Dermis microvascular lymphatic vessel endothelial cell (primary cell): ENCODE measurements at places on chromosomes 3 and 15.
A peak's percentile ranks its signal among the peaks of the same experiment; 100 is the strongest.

- no peak for DNase-seq
Measured at GRCh38 chr15:101765772-101766456, 37.4 kb upstream of the OR4F6 start.

- no peak for DNase-seq
Measured at GRCh38 chr3:43790060-43790459, 99.3 kb downstream of the ABHD5 start.

- DNase-seq = peak; percentile 95
Measured at GRCh38 chr3:194265505-194265892, 85.6 kb downstream of the CPN2 start.

DNA sequence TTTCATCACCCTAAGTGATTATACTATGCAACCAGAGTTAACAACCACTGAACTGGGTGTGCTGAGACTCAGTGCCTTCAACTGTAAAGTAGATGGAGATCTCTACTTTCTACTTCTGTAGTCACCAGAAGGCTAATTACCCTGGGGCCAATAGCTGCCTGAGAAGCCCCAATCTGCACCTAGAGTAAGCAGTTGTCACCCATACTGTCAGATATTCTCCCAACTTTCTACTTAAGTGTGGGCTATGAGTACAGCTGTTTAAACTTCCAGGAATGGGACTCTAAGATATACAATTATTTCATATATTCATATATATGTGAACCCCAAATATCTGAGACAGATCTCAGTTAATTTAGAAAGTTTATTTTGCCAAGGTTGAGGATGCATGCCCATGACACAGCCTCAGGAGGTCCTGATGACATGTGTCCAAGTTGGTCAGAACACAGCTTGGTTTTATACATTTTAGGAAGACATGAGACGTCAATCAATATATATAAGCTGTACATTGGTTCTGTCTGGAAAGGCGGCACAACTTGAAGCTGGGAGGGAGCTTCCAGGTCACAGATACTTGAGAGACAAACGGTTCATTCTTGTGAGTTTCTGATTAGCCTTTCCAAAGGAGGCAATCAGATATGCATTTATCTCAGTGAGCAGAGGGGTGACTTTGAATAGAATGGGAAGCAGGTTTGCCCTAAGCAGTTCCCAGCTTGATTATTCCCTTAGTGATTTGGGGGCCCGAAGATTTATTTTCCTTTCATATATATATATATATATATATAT is 41.9 kb downstream of the CCNL1 start:
- DNase-seq = no peak

GRCh38 chr3:10926256-10926810 is 66.2 kb upstream of the SLC6A1 start:
- no peak for DNase-seq

GRCh38 chr15:73239564-73240215 is 129.1 kb downstream of the HCN4 start:
- DNase-seq = peak; percentile 9

DNA sequence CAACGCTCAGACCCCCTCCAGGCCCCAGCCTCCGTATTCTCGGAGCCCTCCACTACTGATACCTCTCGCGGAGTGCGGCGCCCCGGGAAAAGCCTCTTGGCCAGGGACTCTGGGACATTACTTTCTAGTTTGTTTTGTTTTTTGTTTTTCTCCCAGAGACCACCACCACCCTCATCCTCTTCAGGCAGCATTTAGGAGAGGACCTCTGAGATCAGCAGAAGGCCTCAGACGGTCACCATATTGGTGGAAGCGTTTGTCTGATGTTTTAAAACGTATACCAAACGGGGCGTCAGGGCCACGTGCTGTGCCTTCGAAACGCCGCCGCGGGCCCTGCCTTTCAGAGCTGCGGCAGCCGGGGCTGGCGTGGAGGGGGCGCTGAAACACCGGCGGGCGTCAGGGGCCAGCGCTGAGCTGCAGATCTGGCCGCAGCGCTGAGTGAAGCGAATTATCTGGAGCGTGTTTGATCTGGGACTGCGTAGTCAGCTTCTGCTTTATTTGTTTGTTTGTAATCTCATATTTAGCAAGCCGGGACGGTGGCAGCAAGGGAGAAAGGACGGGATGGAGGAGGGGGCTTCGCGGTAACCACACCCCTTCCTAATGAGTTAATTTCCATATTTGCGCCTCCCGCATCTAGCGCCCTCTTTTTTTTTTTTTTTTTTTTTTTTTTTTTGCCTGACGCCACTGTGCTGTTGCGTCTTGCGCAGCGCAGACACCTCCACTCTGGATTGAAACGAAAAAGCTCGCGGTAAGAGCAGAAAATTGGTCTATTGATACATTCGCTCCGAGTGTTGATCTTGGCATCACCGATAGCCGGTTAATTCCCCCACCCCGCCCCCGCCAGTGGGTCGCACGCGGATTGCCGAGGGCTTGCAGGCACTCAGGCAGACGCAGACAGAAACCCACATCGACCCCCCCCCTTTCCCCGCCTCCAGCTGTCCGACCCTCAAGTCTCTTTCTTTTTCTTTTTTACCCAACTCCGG is 14.9 kb downstream of the SOX2 start:
- DNase-seq = no peak

DNA sequence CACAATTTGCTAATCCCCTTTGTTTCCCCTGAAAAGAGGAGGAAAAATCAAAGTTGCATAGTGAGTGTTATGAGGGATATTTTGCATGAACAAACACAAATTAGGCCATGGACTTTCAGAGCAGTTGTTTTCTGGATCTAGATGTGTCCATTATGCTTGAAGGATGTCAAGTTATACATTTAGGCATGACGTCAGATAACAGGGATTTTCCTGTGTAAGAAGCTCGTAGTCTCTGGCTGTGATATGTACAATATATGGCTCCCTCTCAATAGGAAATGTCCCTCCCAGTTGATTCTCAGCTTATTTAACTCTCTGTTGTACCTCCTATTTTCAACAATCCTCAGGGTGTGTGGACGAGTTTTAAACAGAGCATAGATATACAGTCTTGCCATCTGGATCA is 171.0 kb downstream of the RBMS3 start:
- no peak for DNase-seq

DNA sequence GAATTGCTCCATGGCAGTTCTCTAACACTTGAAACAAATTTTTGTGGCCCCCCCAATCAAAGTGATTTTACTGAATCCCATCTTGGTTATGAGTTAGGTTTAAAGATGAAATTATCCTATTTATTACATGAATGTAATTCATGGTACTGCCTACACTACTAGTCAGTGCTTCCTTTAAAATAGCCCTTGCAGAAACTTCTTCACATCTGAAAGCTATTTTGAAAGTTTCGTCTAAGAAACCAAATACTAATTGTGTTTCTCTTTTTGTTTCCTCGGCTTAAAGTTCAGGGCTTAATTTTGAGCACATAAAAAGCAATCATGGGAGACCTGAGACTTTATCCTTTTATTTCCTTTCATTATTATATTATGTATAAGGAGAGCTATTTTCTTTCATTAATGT is 72.1 kb downstream of the PLOD2 start:
- DNase-seq = no peak

DNA sequence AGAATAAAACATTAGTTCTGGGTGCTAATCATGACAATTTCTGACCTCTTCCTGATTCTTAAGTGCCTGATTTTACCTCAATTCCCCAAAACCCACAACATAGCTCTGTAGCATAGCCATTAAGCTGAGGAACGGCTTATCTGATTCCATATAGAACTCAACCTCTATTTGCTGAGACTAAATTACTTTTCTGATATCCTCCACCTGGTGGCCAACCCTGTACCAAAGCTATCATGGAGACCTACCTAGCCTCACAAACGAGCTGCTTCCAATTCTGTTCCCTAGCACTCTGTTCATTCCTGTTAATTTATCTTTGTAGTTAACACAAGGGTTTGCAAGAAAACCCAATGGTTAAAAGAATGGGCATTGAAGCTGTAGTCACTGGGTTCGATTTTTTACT is 245.2 kb downstream of the PLOD2 start:
- no peak for DNase-seq

DNA sequence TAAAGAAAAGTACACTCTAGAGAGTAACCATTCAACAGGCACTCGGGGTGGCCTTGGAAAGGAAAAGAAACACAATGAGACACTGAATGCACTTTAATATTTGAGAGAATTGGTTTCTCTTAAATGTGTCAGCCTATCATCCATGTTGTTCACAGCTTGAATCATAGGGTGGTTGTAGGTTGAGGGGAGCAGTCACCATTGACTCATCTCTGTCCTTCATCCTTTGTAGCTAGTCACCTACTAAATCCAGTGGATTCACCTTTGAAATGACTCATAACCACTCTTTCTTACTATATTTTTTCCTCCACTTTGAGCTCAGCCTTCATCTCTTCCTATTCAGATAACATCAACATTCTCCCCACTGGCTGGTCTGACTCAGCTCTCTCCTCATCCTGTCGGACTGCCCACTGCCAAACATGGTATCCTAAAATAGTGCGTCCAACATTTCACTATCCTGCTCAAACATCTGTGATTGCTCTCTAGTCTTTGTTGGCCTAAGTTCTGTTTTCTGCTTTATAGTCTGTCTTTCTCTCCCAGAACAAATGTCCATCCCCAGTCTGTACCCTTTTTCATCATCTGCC is 182.7 kb upstream of the GADL1 start:
- peak; percentile 94 for DNase-seq

GRCh38 chr3:64410226-64410625 is 185.0 kb upstream of the PRICKLE2 start:
- no peak for DNase-seq

DNA sequence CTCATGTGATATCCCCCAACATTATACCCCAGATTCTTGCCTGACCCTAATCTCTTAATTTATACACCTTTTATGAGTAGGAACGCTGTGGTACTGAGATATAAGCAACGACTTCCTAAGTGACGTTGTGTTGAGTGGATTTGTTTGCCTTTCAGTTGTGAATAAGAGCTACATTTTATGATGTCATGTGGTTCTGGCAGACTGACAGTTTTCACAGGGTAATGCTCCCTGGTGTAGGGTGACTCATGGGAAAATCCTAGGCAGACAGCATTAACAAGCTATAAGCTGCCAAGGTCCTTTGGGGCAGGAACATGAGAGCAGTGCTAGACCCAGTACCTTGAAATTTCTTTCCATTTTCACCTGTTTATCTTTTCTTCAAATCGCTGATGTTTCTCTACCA is 11.2 kb downstream of the C3orf52 start:
- peak; percentile 99 for DNase-seq

DNA sequence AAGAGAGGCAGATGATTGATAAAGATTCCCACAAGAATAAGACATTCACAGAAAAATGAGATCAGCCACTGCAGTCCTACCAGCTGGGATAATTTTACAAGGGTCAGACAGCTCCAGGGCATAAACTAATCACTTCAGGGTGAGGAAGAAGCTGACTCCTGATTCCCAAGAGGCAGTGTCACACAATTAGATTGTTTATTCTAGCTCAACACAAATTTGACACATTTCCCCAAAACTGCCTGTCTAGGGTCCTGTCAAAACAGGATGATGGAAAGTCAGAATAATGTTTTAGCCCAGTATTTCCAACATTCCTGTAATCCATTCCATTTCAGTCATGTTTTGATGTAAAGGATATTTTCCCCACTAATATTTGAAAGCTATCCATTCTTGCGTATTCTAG is 110.8 kb downstream of the TNIK start:
- DNase-seq = no peak

GRCh38 chr3:157078131-157078810 is 81.7 kb downstream of the CCNL1 start:
- no peak for DNase-seq

DNA sequence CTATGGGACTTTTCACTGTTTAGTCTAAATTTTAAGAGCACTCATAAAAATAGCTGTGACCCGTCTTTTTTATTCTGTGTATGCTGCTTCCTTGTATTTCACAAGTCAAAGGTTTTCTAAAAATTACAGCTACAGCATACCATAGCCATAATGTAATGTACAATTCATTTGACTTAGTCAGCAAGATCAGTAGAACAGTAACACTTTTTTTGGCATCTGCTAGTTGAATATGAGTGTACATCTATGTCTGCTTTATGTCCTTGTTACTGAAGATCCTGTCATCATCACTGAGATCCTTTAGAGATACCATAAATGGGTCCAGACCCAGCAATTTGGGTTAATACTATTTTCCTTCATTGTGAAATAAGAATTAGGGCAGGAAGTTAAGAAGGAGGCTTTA is 42.2 kb downstream of the CMSS1 start:
- DNase-seq = no peak

- DNase-seq = peak; percentile 65
Measured at GRCh38 chr3:149332771-149333170, 665 bp downstream of the TM4SF18 start.

GRCh38 chr15:101221902-101222301 is 29.9 kb downstream of the CHSY1 start:
- DNase-seq = no peak

- no peak for DNase-seq
Measured at GRCh38 chr15:62561059-62561519, 396.0 kb upstream of the C2CD4B start.

- no peak for DNase-seq
Measured at GRCh38 chr3:156582532-156583183, 27.7 kb upstream of the SSR3 start.

DNA sequence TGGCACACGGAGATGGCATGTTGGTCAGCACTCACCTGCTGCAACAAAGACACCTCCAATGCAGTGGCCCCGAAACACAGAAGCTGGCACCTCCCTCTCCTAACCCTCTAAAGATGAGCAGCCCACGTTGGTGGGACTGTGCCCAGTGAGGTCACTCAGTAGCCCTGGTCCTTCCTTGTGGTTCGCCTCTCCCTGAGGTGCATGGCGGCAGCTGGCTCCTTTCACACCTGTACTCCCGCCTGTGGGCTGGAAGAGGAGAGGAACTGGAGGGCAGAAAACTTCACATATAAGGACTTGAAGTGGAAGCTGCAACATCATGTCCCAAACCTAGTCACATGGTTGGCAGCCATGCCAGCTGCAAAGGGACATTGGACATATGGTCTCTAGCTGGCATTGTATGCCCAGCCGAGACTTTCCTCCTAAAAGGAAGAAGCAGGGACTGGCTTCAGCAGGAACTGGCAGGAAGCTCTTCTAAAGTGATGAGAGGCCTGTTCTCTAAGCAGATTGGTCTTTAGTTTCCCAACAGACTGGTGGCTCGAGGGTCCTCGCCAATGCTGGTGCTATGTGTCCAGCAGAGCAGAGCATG is 10.8 kb upstream of the C3orf22 start:
- DNase-seq = no peak

GRCh38 chr3:52026041-52026440 is 30.3 kb downstream of the DUSP7 start:
- DNase-seq = no peak

DNA sequence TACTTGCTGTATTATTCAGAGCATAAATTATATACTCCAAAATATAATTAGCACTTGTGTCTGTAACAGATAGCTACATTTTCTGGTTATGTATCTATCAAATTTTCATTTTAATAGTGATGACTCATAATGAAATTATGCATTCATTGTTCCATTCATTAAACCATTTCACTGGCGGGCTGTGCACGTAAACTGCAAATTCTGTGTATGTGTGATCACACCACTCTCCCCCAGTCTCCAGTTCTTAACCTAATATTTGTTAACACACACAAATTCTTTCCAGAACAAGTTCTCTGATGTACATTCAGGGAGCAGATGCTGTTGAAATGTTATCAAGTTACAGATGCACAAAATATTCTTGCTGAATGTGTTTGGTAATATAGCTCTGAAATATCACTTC is 3.8 kb upstream of the KCNMB2 start:
- no peak for DNase-seq
